ENCODE measurements at places on chromosomes 1 and 21.

DNA sequence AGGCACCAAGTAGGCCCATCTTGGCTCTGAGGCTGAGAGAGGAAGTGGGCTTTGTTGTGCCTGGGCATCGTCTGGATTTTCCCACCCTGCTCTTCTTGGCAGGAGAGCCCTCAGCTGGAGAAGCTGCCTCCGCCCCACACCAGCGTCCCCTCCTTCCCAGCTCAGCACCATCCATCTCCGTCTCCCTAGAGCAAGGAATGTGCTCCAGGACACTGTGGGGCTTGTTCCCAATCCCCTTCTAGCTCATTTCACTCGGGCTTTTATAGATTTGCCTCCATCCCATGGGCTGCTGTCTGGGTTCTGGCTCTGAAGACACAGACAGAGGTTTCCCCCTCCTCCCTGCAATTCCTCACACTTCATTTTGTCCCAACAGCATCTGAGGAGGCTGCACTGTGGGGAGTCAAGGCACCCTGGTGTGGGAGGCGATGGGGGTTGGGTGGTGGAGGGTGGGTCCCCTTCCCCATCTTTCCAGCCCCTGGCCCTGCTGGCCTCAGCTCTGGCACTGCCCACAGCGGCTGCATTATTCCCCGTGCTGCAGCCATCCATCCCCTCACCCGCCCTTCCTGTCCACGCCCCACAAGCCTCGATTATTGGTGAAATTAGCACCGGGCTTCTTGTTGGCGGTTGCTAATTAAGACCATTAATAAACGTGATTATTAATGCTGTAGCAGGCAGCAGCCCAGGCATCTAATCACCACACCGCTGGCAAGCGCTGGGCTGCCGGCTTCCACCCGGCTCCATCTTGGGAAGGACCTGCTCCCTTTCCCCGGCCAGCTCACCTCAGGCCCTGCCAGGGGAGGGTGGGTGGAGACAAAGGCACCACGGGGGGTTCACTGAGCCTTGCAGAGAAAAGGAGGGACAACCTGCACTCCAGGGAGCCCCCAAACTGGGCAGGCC is 21.7 kb downstream of the RHBG start:
- no peak for DNase-seq

DNA sequence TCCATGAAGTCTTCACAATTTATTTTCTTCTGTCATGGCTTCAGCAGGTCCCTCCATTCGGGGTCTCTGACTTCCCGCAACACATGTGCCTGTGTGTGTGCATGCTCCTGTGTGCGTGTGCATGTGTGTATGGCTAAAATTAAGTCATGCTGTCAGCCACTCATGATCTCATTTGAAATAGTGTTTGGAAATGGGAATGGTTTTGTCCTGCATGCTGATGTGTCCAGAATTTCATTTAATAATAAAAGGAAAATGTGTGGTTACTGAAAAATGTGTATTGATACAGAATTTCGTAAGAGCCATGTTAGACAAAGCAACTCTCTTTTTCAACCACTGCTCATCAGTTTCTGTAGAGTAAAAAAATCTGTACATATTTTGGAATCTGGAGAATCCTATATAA is 123.8 kb upstream of the PRDX6 start:
- DNase-seq, result no peak

DNA sequence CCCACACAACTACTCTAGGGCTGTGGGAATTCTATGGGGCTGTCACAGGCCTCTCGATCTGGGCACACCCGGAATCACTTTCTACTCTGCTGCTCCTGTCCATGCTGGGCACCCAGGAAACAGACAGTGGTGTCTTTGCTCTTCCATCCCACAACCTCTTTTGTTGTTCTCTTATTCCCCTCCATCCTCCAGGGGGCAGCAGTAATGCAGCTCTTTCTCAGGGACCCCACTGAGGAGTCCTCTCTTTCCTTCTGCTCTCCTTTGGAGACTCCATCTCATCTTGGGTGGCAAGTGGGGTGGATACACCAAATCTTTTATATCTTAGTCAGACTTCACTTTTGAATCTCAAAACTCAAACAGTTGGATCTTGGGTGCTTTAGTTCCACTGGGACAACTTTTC is 206.3 kb downstream of the HS2ST1 start:
- DNase-seq, result no peak

- no peak for DNase-seq
Observed at GRCh38 chr1:180167021-180167701, 12.5 kb downstream of the QSOX1 start.

GRCh38 chr1:8537991-8538390 is 220.1 kb downstream of the SLC45A1 start:
- DNase-seq, result no peak

GRCh38 chr1:35932158-35932636 is 1.3 kb downstream of the AGO3 start:
- no peak for DNase-seq
